Sigmoid colon (tissue), 7 donors: ENCODE measurements at places on chromosomes 12 and 14. TPM values are rescaled to one million over a fixed set of nuclear protein-coding genes. Genes with fewer than 3 reads are reported as not detected.

GRCh38 chr14:74612350-74613021, 449 bp upstream of the LTBP2 start:
- DNase-seq, result peak; percentile 86
- H3K27me3 ChIP-seq, result peaks cover 18% of the 10 kb centered on the region
- no peaks in the 10 kb centered on the region for H3K36me3 ChIP-seq
- H3K4me1 ChIP-seq, result peaks cover 17% of the 10 kb centered on the region

DNA sequence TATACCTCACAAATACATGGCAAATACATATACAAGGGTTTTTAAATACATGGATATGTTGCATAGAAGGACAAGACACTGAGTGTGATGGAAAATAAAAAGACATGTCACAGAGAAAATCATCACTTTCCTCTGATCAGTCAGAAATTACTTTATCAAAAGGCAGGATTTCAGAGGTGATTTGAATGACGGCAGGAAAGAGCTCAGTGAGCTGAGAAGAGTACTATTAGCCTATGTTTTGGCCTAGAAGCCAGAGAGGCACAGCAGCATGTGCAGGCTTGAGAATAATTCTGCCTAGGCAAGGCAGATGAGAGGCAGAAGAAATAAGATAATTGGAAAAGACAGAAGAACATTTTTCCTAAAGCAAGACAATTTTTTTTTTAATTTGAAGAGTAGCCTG, 94.9 kb downstream of the BCAT1 start:
- H3K27ac ChIP-seq, result no peak overlapping the region
- no peaks in the 10 kb centered on the region for H3K27me3 ChIP-seq
- DNase-seq, result no peak
- H3K4me1 ChIP-seq, result no peaks in the 10 kb centered on the region
- no peaks in the 10 kb centered on the region for H3K36me3 ChIP-seq
- H3K4me3 ChIP-seq, result no peak overlapping the region

DNA sequence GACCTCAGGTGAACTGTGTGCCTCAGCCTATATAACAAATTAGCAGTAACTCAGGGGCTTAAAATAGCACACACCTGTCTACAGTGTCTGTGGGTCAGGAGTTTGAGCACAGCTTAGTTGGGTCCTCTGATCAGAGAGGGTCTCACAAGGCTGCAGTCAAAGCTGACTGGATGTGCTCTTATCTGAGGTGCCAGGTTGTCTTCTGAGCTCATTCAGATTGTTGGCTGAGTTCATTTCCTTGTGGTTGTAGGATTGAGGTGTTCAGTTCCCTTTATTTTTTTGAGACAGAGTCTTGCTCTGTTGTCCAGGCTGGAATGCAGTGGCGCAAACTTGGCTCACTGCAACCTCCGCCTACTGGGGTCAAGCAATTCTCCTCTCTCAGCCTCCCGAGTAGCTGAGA, 164.7 kb downstream of the ADCK1 start:
- no peak for DNase-seq
- no peaks in the 10 kb centered on the region for H3K36me3 ChIP-seq
- H3K27ac ChIP-seq, result no peak overlapping the region
- no peaks in the 10 kb centered on the region for H3K4me1 ChIP-seq
- H3K27me3 ChIP-seq, result peaks cover 35% of the 10 kb centered on the region

- H3K27ac ChIP-seq, result no peak overlapping the region
- H3K36me3 ChIP-seq, result no peaks in the 10 kb centered on the region
- no peak overlapping the region for H3K4me3 ChIP-seq
- H3K27me3 ChIP-seq, result no peaks in the 10 kb centered on the region
- H3K4me1 ChIP-seq, result no peaks in the 10 kb centered on the region
- DNase-seq, result no peak
Measured at GRCh38 chr12:92993259-92993658, 64.2 kb upstream of the EEA1 start.

- no peaks in the 10 kb centered on the region for H3K36me3 ChIP-seq
- H3K4me3 ChIP-seq, result peak overlapping the region; percentile 71
- peak overlapping the region; percentile 90 for H3K27ac ChIP-seq
Measured at GRCh38 chr14:93788543-93789227, 400 bp upstream of the PRIMA1 start.

- no peaks in the 10 kb centered on the region for H3K27me3 ChIP-seq
- H3K4me3 ChIP-seq, result no peak overlapping the region
- H3K36me3 ChIP-seq, result peaks cover 6% of the 10 kb centered on the region
- no peaks in the 10 kb centered on the region for H3K4me1 ChIP-seq
- H3K27ac ChIP-seq, result no peak overlapping the region
Measured at GRCh38 chr12:32604565-32604964, 74.5 kb upstream of the DNM1L start.

- no peaks in the 10 kb centered on the region for H3K27me3 ChIP-seq
- H3K4me3 ChIP-seq, result no peak overlapping the region
- DNase-seq, result peak; percentile 53
- no peaks in the 10 kb centered on the region for H3K36me3 ChIP-seq
- no peak overlapping the region for H3K27ac ChIP-seq
Measured at GRCh38 chr12:131087302-131087818, 133.7 kb downstream of the ADGRD1 start.

GRCh38 chr14:92969430-92969829, 46.5 kb downstream of the CHGA start:
- no peaks in the 10 kb centered on the region for H3K27me3 ChIP-seq
- peaks cover 49% of the 10 kb centered on the region for H3K4me1 ChIP-seq
- no peak for DNase-seq
- H3K4me3 ChIP-seq, result no peak overlapping the region

- peak; percentile 98 for DNase-seq
- peak within 1 kb of the TSS; percentile 93 for H3K27ac ChIP-seq
- no peaks in the 10 kb centered on the region for H3K27me3 ChIP-seq
- peak within 1 kb of the TSS; percentile 58 for H3K4me3 ChIP-seq
- no peaks in the 10 kb centered on the region for H3K36me3 ChIP-seq
- H3K4me1 ChIP-seq, result peaks cover 34% of the 10 kb centered on the region
Measured at GRCh38 chr14:75069121-75069810, at the start of gene ZC2HC1C. ZC2HC1C (plus strand) TSS chr14:75069641; CDS start chr14:75070574, 933 bp downstream.

DNA sequence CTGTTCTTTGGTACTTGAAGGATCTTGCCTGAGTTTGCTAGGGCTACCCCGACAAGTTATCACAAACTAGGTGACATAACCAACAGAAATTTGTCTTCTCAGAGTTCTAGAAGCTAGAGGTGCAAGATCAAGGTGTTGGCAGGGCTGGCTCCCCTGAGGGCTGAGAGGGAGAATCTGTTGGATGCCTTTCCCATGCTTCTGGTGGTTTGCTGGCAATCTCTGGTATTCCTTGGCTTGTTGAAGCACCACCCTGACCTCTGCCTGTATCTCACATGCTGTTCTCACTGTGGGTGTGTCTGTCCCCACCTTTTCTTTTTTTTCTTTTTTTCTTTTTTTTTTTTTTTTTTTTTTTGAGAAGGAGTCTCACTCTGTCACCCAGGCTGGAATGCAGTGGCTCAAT, 81.2 kb downstream of the VCPKMT start:
- no peaks in the 10 kb centered on the region for H3K27me3 ChIP-seq
- H3K4me1 ChIP-seq, result peaks cover 12% of the 10 kb centered on the region
- H3K27ac ChIP-seq, result no peak overlapping the region
- no peak overlapping the region for H3K4me3 ChIP-seq
- no peak for DNase-seq
- H3K36me3 ChIP-seq, result no peaks in the 10 kb centered on the region

DNA sequence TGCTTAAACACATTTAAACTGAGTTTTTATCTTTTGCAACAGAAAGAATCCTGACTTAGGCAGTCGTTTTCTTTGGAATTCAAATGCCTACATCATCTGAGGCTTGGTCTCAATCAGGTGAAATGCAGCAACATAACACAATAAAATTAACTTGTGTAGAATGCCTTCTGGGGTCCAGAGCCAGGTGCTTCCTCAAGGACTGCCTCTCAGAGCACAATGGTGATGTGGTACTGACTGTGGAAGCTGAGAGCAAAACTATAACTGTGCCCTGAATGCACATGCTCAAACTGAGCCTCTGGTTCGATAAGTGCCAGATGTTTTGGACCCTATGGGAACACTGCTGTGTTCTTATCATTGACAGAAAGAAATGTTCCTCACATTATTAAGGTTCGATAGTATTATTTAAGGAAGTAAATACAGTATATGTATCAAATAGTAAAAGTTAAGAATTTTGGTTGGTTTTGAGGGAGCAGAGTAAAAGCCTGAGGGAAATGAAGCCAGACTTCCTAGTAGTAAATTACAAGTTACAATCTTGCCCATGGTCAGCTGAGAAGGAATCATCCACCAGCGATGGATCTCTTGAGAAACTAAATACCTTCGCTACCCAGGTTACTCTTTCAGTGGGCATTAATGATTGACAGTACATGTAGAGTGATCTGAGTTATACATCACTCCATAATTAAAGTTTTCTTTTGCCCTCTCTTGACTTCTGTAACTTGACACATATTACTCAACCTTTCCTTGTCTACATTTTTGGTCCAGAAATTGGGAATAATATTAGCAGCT, 122.9 kb upstream of the ATP2B1 start:
- no peaks in the 10 kb centered on the region for H3K27me3 ChIP-seq
- no peaks in the 10 kb centered on the region for H3K4me1 ChIP-seq
- no peak for DNase-seq
- no peak overlapping the region for H3K4me3 ChIP-seq

DNA sequence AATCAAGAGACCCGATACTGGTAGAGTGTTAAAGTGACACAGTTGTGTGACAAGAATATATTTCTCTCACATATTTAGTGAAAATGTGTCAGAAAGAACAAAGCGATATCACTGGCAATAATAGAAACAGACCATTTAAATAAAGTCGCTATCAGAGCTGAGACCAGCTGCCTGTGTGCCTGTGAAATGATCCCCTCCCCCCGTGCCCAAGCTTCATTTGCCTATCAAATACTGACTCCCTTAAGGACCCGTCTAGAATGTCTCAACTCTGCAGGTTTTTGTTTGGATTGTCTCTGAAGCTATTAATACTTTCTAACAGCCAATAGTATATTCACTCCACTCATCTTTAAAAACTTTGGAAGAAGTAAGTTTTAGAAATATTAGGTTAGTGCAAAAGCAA, 98.9 kb downstream of the EGLN3 start:
- no peaks in the 10 kb centered on the region for H3K36me3 ChIP-seq
- no peak overlapping the region for H3K27ac ChIP-seq
- no peak overlapping the region for H3K4me3 ChIP-seq
- H3K27me3 ChIP-seq, result no peaks in the 10 kb centered on the region
- no peak for DNase-seq
- H3K4me1 ChIP-seq, result no peaks in the 10 kb centered on the region

- no peak overlapping the region for H3K27ac ChIP-seq
- H3K36me3 ChIP-seq, result no peaks in the 10 kb centered on the region
- no peak for DNase-seq
- peaks cover 12% of the 10 kb centered on the region for H3K4me1 ChIP-seq
- H3K27me3 ChIP-seq, result no peaks in the 10 kb centered on the region
- H3K4me3 ChIP-seq, result no peak overlapping the region
Measured at GRCh38 chr12:180445-180844, 33.5 kb downstream of the SLC6A12 start.

DNA sequence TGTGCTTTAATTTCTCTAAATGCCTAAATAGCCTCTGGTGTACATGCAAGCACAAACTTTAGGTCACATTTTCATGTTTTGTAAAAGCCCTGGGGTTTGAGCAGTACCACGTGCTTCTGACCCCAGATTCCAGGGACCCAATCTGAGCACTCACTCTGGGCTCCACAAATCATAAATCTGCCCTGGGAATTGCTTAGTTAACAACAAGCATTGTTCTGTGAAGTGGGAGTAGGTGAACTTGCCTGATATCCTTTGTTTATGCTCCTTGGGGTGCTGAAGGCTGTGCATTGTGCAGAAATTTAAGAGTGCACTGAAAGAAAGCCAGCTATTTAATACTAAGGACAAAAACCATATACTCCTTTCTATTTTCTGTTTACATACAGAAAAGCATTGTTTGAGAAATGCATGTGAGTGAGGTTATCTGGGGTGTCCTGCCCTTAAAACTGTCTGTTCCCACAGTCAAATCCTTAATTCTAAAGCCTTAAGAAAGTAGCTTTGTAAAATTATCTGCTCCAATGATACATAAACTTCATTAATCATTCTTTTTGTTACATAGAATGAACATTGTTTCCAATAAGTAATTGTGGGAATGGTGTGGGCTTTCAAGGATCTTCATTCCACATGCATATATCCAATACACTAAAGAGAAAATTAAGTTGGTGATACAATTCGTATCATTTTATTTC, 258.6 kb upstream of the NPAS3 start:
- peaks cover 4% of the 10 kb centered on the region for H3K36me3 ChIP-seq
- H3K27me3 ChIP-seq, result no peaks in the 10 kb centered on the region
- DNase-seq, result no peak
- H3K4me1 ChIP-seq, result no peaks in the 10 kb centered on the region
- no peak overlapping the region for H3K4me3 ChIP-seq

GRCh38 chr12:90899456-90900182, 55.4 kb downstream of the CCER1 start:
- H3K27ac ChIP-seq, result no peak overlapping the region
- no peak overlapping the region for H3K4me3 ChIP-seq
- no peak for DNase-seq
- no peaks in the 10 kb centered on the region for H3K27me3 ChIP-seq
- no peaks in the 10 kb centered on the region for H3K36me3 ChIP-seq
- H3K4me1 ChIP-seq, result no peaks in the 10 kb centered on the region

DNA sequence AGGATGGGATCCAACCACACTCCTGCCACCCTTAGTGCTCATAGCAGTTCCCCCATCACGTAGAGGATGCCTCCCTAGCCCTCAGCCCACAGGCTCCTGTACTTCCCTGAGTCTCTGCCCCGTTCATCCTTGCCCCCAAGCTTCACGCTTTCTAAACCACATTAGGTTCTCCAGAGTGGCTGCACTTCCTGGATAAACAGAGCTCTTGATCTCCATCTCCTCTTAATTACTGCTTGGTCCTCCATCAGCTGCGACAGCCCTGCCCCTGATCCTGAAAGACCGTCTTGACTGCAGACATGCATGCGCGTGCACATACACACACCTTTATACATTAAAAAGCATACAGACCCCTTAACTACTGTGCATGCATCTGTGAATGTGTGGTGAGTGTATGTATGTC, 530.0 kb downstream of the BCL11B start:
- no peak overlapping the region for H3K27ac ChIP-seq
- H3K27me3 ChIP-seq, result no peaks in the 10 kb centered on the region
- H3K4me1 ChIP-seq, result no peaks in the 10 kb centered on the region
- H3K36me3 ChIP-seq, result no peaks in the 10 kb centered on the region
- no peak for DNase-seq
- H3K4me3 ChIP-seq, result no peak overlapping the region

GRCh38 chr12:47085815-47086252, 6.1 kb upstream of the AMIGO2 start:
- H3K27me3 ChIP-seq, result no peaks in the 10 kb centered on the region
- H3K4me3 ChIP-seq, result no peak overlapping the region
- no peak for DNase-seq
- H3K36me3 ChIP-seq, result no peaks in the 10 kb centered on the region

- no peak overlapping the region for H3K4me3 ChIP-seq
- H3K27ac ChIP-seq, result no peak overlapping the region
- H3K4me1 ChIP-seq, result no peaks in the 10 kb centered on the region
- H3K27me3 ChIP-seq, result peaks cover 6% of the 10 kb centered on the region
- H3K36me3 ChIP-seq, result no peaks in the 10 kb centered on the region
- no peak for DNase-seq
Measured at GRCh38 chr12:110931315-110931728, 10.9 kb upstream of the MYL2 start.

The SOAT2 gene
- 0.55 TPM for total RNA-seq

The OR6C2 gene
- total RNA-seq, result not detected

The MTRFR gene
- 19.1 TPM for total RNA-seq

The TAS2R19 gene
- total RNA-seq, result 8.6 TPM

The HRK gene
- total RNA-seq, result under 0.01 TPM

The ERBB3 gene
- 10.2 TPM for total RNA-seq

The SRRM4 gene
- total RNA-seq, result under 0.01 TPM

The GPR137C gene
- total RNA-seq, result 0.49 TPM

The CLEC9A gene
- total RNA-seq, result not detected

The GRIP1 gene
- 6.3 TPM for total RNA-seq

The SERPINA5 gene
- total RNA-seq, result 4.6 TPM

The RPS6KL1 gene
- 5.6 TPM for total RNA-seq

The SLC7A7 gene
- 23.5 TPM for total RNA-seq

The SDS gene
- 0.27 TPM for total RNA-seq

The ACRBP gene
- 1.2 TPM for total RNA-seq

The TXNRD1 gene
- total RNA-seq, result 188 TPM

The PCED1B gene
- 11.9 TPM for total RNA-seq
